ENCODE measurements at places on chromosomes 12 and 14.

GRCh38 chr12:94560431-94561221 lies 89.7 kb downstream of the TMCC3 start:
- DNase-seq, result peak; percentile 70

DNA sequence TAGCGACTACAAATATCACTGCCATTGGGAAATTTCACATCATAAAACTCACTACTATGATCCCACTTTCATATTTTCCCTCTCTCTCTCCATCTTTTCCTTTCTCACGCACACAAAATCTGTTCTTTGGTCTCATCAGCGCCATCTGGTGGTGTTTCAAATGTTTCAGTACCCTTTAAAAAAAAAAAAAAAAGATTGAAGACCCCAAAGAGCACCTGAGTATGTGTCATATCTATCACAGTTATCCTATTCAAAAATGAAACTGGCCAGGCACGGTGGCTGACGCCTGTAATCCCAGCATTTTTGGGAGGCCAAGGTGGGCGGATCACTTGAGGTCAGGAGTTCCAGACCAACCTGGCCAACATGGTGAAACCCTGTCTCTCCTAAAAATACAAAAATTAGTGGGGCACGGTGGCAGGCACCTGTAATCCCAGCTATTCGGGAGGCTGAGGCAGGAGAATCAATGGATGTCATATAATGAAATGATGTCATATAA lies 72.4 kb downstream of the TTC9 start:
- peak; percentile 62 for DNase-seq

GRCh38 chr14:89669193-89669592 lies 252.2 kb upstream of the FOXN3 start:
- no peak for DNase-seq

- no peak for DNase-seq
Measured at GRCh38 chr12:107779077-107779831, 4.8 kb downstream of the ASCL4 start.

DNA sequence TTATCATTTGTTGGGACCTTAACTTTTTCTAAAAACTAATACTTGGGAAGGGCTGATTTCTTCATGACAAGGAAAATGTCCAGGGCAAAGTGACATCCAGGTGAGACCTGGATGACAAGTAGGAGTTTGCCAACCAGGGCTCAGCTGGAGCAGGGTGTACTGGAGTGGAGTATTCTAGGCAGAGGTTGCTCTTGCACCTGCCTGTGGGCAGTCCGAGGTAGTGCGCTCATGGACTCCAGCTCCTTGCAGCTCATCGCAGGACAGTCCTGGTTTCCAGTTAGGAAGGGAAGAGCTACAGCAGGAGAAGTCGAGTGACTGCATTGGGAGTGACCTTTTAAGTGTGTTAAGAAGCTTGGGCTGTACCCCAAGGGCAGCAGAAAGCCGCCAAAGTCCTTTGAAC lies 175.9 kb downstream of the PELI2 start:
- no peak for DNase-seq

DNA sequence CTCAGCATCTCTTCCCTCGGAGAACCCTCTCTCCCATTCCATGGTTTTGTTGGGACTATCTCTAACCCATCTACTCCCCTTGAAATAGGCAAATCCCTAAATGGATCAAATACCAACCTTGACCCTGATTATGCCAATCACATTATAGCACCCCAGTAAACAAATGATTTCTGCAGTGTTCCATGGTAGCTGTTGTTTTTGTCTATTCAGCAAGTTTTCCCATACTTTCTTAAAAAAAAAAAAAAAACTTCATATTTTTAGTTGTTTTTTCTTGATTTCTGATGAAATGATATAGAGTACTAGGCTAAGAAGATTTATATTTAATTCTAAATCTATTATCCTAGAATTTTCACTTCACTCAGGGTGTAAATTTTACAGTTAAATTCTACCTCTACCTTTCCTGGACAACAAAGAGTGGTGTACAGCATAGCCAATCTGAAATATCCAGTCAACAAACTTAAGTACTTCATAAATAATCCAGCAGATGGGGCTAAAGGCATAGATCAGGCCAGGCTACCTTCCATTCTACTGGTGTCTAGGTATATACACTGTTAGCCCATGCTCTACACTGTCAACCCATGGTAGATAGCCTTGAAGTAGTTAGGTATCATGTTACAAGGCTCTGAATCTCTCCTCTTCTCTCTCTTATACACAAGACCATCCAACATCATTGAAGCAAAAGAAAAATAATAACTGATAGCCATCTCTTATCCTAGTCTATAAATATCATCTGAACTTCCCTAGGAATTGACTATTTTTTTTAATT lies 82.2 kb downstream of the PLEKHG7 start:
- peak; percentile 52 for DNase-seq

- no peak for DNase-seq
Measured at GRCh38 chr14:70707138-70708038, 65.7 kb downstream of the TTC9 start.

- DNase-seq, result no peak
Measured at GRCh38 chr14:61516964-61517653, 178.2 kb upstream of the HIF1A start.

- DNase-seq, result no peak
Measured at GRCh38 chr12:57519796-57520052, 590 bp downstream of the DDIT3 start.

GRCh38 chr12:96064271-96064670 lies 28.9 kb upstream of the LTA4H start:
- DNase-seq, result no peak

- DNase-seq, result no peak
Measured at GRCh38 chr12:64085996-64086395, 136.1 kb downstream of the KICS2 start.

DNA sequence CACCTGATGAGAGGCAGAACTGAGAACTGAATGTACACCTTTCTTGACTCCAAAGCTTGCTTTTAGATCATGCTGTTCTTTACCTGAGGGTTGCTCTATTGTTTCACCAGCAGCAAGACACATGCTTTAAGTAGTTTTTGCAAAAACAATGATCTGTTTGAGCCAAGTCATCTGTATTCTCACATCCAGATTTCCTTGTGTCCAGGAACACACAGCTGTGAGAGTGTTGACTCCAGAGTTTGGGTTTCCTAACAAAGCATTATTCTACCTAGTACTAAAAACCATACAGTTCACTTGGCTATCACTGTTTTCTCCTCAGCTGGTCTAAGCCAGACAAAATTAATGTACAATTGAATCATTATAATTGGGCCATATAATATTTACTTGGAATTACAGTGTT lies 120.4 kb downstream of the STAB2 start:
- DNase-seq, result no peak

- no peak for DNase-seq
Measured at GRCh38 chr12:63915105-63915800, 70.8 kb downstream of the SRGAP1 start.

GRCh38 chr14:45251912-45252311 lies 1.1 kb downstream of the MIS18BP1 start:
- DNase-seq, result no peak

DNA sequence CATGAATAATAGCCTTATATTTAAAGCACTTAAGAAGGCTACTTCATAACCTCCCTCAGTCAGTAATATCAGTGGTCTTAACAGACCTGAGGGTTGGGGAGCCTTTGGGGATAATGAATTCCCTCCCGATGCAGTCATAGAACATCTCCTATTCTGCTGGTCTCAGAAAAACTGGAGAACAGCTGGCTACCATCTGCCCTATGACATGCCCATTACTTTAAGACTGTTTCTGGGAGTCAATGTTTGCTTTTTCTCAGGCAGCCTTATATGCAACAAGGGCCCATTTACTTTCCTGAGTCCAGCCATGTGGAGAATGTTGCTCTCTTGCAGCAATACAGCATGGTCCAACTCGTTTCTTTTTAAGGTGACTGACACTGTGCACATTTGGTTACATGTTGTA lies 161.7 kb upstream of the PARP11 start:
- DNase-seq, result no peak

DNA sequence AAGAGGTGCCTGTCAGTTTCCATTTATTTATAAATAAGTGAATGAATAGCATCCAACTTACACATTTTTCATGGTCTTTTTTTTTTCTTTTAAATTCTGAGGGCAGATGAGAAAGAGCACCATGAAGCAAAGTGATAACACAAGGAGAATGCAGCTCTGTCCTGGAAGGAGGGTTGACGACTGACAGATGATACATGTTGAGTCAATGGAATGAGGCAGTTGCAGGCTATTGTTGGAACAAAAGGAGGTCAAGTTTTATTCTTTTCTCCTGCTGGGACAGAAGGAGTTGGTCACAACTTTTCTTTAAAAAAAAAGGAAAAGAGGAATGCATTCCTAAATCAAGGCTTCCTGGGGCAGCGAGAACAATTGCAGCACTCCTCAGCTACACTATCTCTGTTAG lies 119.9 kb upstream of the PLEKHG7 start:
- DNase-seq, result peak; percentile 28

DNA sequence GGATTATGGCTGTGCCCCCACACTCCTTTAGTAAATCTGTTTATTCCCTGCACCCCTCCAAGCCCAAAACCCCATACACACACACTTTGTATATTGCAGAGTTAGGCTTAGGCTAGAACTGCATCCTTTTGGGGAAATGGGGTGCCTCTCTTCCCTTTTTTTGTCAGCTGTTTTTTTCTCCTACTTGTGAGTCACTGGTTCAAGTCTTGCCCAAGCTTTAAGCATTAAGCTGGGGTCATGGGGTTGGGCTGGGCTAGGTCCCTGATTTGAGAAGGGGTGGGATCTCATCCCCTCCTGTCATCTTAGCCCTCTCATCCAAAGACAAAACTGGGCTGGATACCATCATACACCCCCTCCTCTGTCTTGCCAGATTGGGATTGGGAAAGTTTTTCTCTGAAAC lies 1.6 kb downstream of the LRP1 start:
- DNase-seq, result no peak

DNA sequence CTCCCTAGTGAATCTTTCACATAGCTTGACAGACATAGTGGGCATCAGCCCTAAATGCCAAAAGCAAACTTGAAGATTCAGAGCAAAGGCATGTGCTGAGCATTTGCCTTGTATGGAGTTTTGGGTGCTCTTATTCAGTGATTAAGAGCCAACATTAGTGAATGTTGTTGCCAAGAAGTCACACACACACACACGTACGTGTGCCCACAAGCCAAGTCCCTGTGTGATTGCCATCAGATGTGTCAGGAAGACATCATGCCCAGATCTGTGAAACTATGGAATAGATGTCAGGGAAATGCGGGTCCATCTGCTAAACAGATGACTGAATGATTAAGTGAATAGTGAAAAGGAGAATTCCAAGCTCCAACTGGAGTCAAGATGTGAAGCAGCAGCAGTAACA lies 149.0 kb downstream of the AKAP6 start:
- DNase-seq, result no peak

DNA sequence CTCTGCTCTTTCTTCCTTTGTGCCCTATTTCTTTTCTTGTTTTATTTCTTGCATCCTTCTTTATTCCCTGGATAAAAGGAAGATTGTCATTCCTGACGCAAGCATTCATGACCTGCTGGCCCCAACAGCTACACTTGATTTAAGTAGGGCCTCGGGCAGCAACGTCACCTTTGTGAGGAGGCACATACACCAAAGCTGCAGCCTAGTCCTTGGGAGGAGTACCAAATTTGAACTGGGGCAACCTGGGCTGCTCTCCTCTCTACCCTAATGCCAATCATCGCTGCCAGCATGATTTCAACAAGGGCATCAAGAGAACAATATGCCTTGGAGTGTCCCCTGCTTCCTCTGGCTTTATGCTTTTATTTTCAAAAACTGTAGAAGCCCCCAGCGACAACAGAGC lies 76.4 kb downstream of the C12orf50 start:
- no peak for DNase-seq

GRCh38 chr14:38280081-38280480 lies 24.2 kb upstream of the CLEC14A start:
- DNase-seq, result no peak

GRCh38 chr12:3115078-3115477 lies 37.9 kb downstream of the TSPAN9 start:
- DNase-seq, result no peak

GRCh38 chr14:90235179-90235976 lies 21.0 kb upstream of the PSMC1 start:
- peak; percentile 65 for DNase-seq

GRCh38 chr14:37579274-37579673 lies 15.8 kb downstream of the FOXA1 start:
- DNase-seq, result no peak

DNA sequence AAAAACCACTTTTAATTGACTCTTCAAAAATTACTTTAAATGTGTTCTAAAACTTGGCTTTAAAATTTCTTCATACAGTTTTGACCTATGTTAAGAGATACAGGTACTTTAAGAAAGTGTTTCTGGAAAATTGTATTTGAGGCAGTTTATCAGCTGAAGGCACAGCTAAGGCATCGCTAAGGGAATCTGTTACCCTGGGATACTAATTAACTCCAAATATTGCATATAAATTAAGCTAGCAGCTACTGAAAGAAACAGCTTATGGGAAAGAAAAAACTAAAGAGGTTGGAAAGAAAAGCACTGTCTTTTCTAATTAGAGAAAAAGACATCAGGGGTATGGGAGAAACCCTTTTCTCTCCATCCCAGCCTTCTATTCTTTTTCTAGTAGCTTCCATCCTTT lies 134.1 kb upstream of the SLC35F4 start:
- no peak for DNase-seq

GRCh38 chr12:109163167-109163566 lies 46.8 kb downstream of the ACACB start:
- DNase-seq, result no peak

DNA sequence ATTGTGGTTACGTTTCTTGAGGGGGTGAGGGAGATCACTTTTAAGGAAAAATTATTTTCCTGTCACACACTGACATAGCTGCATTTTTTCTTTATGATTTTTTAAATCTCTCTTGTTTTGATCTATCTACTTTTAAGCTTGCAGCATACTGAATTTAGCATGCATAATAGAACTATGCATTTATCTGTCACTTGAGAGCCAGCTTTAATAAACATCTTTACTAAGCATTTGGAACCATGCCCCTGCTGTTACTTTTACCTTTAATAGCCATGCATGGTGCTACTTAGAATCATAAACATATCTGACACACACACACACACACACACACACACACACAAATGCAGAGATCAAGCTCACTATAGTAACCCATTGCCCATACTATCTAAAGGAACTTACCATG lies 486.2 kb downstream of the NELL2 start:
- DNase-seq, result no peak

- no peak for DNase-seq
Measured at GRCh38 chr12:6198985-6199530, 1.1 kb upstream of the CD9 start.

- peak; percentile 66 for DNase-seq
Measured at GRCh38 chr12:26857465-26858176, 24.6 kb upstream of the ITPR2 start.

GRCh38 chr12:74770552-74770951 lies 232.9 kb downstream of the ATXN7L3B start:
- no peak for DNase-seq

Measured in NT2/D1 (cell line).